ENCODE measurements at places on chromosomes 12 and 14.
A peak's percentile ranks its signal among the peaks of the same experiment; 100 is the strongest.

- DNase-seq = no peak
These were observed 57.6 kb downstream of the EMP1 start for GRCh38 chr12:13253966-13254760.

DNA sequence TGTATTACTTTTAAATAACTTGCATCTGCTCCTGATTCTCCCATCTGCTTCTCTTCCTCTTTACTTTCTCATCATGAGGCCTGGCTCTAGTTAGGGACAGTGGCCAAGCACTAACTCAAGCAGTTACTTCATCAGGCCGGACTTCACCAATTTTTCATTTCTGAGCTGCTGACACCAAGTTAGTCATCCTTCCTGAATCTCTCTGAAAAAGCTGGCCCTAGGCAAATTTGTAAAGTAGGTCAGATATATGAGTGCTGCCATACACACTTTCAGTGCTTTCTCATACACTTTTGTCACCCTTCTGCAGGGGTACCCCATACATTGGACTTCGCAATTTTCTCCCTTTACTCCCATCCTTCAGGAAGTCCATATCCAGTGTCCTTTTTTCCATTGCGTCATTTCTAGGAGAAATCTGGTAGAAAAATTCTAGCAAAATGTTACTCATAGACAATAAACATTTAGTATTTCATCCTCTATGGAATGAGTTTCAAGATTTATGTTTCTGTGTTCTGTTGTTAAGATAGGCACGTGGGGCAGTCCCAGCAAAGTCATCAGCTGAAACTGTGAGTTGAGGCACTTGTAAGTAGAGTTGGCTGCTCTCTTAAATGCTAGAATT is 276.8 kb upstream of the TMPO start:
- DNase-seq = peak; percentile 37

GRCh38 chr12:1592444-1593173 is 1.8 kb downstream of the FBXL14 start:
- peak; percentile 80 for DNase-seq

GRCh38 chr14:103393676-103394626 is 8.7 kb downstream of the MARK3 start:
- peak; percentile 61 for DNase-seq

Measured in mesenchymal stem cell (in vitro differentiated cells and primary cell).